ENCODE measurements at places on chromosomes 6 and 20. TPM values are rescaled to one million over a fixed set of nuclear protein-coding genes. Genes with fewer than 3 reads are reported as not detected.

The HLA-DRA gene
- total RNA-seq, result 20.1 TPM

The COL11A2 gene
- 2.3 TPM for total RNA-seq

The PRRC2A gene
- 48.8 TPM for total RNA-seq

The VWA7 gene
- 6.3 TPM for total RNA-seq

The TFAP2A gene
- not detected for total RNA-seq

The LY6G6F gene
- total RNA-seq, result not detected

The SLC22A16 gene
- total RNA-seq, result not detected

The CAP2 gene
- 5.7 TPM for total RNA-seq

- H3K27me3 ChIP-seq, result no peaks in the 10 kb centered on the region
- H3K4me3 ChIP-seq, result no peak overlapping the region
- H3K27ac ChIP-seq, result no peak overlapping the region
- peaks cover 13% of the 10 kb centered on the region for H3K4me1 ChIP-seq
- DNase-seq, result no peak
These were observed 197.3 kb downstream of the ZFAND3 start for GRCh38 chr6:38016824-38017223.

GRCh38 chr20:19120569-19120968, 91.9 kb upstream of the SLC24A3 start:
- H3K27ac ChIP-seq, result no peak overlapping the region
- no peak for DNase-seq
- H3K36me3 ChIP-seq, result no peaks in the 10 kb centered on the region
- H3K4me1 ChIP-seq, result no peaks in the 10 kb centered on the region
- H3K4me3 ChIP-seq, result no peak overlapping the region
- H3K27me3 ChIP-seq, result no peaks in the 10 kb centered on the region

GRCh38 chr6:134707342-134708031, 242.4 kb downstream of the ALDH8A1 start:
- DNase-seq, result peak; percentile 83
- H3K27me3 ChIP-seq, result no peaks in the 10 kb centered on the region
- H3K36me3 ChIP-seq, result no peaks in the 10 kb centered on the region
- no peak overlapping the region for H3K27ac ChIP-seq
- H3K4me1 ChIP-seq, result peaks cover 20% of the 10 kb centered on the region

- DNase-seq, result no peak
- no peaks in the 10 kb centered on the region for H3K4me1 ChIP-seq
- no peaks in the 10 kb centered on the region for H3K36me3 ChIP-seq
- H3K27me3 ChIP-seq, result no peaks in the 10 kb centered on the region
These were observed 278.4 kb downstream of the CDH26 start for GRCh38 chr20:60236613-60237012.

DNA sequence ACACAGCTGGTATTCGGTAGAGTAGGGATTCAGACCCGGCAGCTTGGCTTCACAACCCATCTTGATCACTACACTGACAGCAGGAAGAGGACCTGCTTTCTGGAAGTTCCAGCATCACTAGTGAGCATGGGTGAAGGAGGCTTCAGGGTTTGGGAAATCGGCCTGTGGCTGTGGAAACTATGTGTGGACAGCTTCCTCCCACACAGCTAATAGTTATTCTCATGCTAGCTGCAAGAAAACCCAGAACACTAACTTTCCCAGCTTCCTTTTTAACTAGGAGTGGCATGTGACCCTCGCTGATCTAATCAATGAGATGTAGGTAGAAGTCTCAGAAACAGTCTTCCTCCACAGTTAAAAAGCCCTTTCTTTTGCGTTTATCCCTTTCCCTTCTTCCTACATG, 36.3 kb upstream of the SIRPA start:
- no peaks in the 10 kb centered on the region for H3K27me3 ChIP-seq
- no peak overlapping the region for H3K27ac ChIP-seq
- H3K4me1 ChIP-seq, result no peaks in the 10 kb centered on the region
- H3K36me3 ChIP-seq, result no peaks in the 10 kb centered on the region
- no peak for DNase-seq

DNA sequence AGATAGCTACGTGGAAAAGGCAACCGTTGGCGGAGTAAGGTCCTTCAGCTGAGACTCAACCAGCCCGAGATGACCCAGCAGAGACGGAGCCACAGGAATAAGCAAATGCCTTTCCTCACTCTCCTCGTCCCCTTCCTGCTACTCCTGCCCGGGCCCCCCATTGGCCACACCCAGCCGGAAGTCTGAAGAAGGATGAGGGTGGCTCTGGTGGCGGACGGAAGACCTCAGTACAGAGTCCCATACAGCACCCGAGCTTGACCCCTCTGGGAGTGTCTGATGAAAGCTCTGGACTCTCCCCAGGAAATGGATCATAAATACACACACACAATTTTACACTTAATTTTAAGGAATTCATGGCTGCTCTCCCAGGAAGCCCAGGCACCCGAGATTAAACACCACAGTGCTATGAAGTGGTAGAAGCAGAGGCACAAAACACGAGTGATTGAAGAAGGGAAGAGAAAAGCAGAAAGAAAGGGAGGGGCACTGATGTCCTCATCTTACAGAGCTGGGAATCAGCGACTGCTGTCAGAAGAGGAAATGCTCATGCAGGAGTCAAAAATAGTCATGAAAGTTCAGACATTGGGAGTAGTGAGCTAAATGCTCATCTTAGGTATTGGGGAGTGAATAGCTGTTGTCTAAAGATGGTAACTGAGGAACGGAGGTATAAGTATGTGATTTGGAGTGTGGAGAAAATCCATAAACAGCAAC, 125.6 kb downstream of the BANF2 start:
- no peaks in the 10 kb centered on the region for H3K27me3 ChIP-seq
- no peak for DNase-seq
- no peak overlapping the region for H3K4me3 ChIP-seq
- no peak overlapping the region for H3K27ac ChIP-seq
- no peaks in the 10 kb centered on the region for H3K36me3 ChIP-seq
- H3K4me1 ChIP-seq, result peaks cover 24% of the 10 kb centered on the region

DNA sequence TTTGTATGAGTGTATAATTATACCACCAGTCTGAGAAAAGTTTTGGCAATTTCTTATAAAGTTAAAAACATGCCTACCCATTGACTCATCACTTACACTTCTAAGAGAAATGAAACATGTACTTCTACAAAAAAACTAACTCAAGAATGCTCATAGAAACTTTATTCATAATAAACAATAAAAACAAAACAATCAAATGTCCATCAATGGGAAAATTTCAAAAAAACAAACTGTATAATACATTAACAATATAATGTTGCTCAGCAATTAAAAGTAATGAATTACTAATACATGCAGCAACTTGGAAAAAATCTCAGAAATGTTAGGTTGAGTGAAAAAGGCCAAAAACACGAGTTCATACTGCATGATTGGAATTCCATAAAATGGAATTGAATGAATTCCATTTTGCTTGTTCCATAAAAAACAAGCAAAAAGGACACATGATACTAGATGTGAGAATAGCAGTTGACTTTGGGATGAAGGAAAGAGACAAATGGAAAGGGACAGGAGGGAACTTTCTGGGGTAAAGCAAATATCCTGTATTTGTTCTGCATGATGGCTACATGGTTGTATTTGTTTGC, 726.6 kb downstream of the RFPL4B start:
- H3K27ac ChIP-seq, result no peak overlapping the region
- H3K27me3 ChIP-seq, result no peaks in the 10 kb centered on the region
- no peaks in the 10 kb centered on the region for H3K36me3 ChIP-seq
- H3K4me1 ChIP-seq, result no peaks in the 10 kb centered on the region

DNA sequence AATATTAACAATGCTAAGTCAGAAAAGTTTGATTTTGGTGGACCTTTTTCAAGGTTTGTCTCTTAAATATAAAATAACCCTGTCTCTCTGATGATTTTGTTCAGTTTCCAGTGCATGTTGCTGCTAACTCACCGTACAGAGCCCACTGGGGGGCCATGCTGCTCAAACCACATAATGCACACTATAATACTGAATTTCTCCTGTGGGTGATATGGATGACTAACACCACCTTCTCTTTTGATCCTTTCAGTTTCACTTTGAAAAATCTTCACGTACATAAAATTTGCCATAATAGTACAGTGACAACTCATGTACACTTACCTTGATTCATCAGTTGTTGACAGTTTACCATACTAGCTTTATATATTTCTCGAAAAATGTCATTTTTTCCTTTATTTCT, 506.6 kb upstream of the MAN1A1 start:
- no peaks in the 10 kb centered on the region for H3K36me3 ChIP-seq
- no peak overlapping the region for H3K27ac ChIP-seq
- H3K27me3 ChIP-seq, result no peaks in the 10 kb centered on the region
- H3K4me3 ChIP-seq, result no peak overlapping the region
- no peaks in the 10 kb centered on the region for H3K4me1 ChIP-seq

DNA sequence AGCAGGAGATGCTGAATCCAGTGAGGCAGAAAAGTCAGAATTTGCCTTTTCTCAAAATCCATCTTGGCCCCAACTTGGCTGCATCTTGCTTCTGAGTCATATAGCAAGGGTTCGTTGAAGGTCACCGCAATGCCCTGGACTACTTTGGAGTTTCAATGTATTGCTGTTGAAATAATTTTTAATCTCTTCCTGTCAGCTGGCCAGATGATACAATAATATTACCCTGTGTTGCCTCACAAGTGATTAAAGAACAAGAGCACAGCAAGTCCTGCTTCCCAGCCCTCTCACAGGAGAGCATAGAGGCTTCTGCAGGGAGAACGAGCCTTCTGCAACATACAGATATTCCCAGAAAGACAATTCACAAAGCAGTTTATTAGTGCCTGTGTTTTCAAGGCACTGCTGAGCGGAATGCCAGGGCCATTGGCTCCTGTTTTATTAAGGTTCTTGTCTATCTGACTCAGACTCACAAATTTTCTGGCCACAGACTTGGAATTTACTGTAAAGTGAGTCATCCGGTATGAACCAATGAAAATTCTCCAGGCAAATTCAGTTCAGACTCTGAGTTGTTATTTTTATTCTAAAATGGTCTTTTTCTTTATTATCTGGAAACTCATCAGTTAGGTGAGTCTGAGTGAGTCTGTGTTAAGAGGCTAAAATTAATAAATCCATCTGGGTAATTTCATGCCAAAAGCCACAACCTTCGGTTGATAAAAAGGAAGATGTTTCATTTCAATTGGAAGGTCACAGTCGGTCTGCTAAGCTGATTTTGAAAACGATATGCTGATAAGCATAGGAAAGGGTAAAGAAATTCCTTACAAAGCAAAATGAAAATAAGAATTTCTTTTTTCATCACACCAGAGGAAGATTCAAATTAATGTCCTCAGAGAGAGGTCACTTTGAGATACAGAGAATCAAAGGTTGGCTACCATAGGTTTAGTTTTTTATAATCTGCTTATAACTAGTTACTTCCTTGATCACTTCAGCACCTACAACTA, 289.4 kb upstream of the STXBP5 start:
- no peaks in the 10 kb centered on the region for H3K36me3 ChIP-seq
- no peak overlapping the region for H3K4me3 ChIP-seq
- H3K27me3 ChIP-seq, result no peaks in the 10 kb centered on the region
- H3K4me1 ChIP-seq, result no peaks in the 10 kb centered on the region
- H3K27ac ChIP-seq, result peak overlapping the region; percentile 48
- DNase-seq, result peak; percentile 18

- H3K27ac ChIP-seq, result peak overlapping the region; percentile 22
- H3K36me3 ChIP-seq, result no peaks in the 10 kb centered on the region
- peak; percentile 16 for DNase-seq
- no peaks in the 10 kb centered on the region for H3K27me3 ChIP-seq
These were observed 68.6 kb downstream of the CDK19 start for GRCh38 chr6:110746680-110747079.

GRCh38 chr6:143449714-143450452, 612 bp downstream of the ADAT2 start:
- H3K27me3 ChIP-seq, result no peaks in the 10 kb centered on the region
- peaks cover 22% of the 10 kb centered on the region for H3K4me1 ChIP-seq
- H3K27ac ChIP-seq, result peak overlapping the region; percentile 81
- H3K4me3 ChIP-seq, result peak overlapping the region; percentile 38
- H3K36me3 ChIP-seq, result no peaks in the 10 kb centered on the region

GRCh38 chr6:30260036-30260504, 46.9 kb upstream of the TRIM26 start:
- peak overlapping the region; percentile 68 for H3K27ac ChIP-seq
- H3K4me3 ChIP-seq, result peak overlapping the region; percentile 69
- H3K4me1 ChIP-seq, result peaks cover 11% of the 10 kb centered on the region
- no peaks in the 10 kb centered on the region for H3K27me3 ChIP-seq
- peak; percentile 20 for DNase-seq
- H3K36me3 ChIP-seq, result no peaks in the 10 kb centered on the region

DNA sequence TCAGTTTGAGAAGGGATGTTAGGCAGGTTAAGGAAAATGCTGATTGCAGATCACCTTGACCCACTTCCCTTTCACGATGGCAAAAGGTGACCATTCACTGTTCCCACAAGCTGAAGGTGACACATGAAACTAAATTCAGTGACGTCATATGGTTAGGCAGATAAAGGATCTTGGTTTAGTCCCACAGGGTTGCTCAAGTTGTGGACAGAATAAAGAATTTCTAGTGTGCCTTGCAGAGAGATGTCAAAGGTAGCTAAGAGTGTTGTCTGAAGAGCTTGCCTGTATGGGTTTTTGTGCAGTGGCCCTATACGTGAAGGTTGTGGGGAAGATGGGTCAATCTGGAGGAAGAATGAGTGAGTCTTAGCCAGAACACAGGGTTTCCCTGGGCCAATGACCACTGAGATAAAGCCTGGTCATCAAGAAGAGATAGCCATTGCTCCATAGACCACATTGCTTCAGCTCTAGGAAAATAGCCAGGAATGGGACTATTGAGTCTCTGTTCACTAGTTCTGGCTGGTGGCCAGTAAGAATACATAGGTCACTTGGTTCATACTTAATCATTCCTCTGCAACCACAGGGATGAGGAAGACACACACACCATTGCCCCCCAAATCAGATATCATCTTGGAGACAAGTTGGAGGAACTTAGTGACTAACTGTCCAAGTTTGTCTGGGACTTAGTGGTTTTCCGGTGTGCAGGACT, 148.5 kb upstream of the ATXN1 start:
- no peak overlapping the region for H3K27ac ChIP-seq
- peaks cover 11% of the 10 kb centered on the region for H3K4me1 ChIP-seq
- H3K36me3 ChIP-seq, result no peaks in the 10 kb centered on the region
- H3K4me3 ChIP-seq, result no peak overlapping the region
- no peak for DNase-seq

DNA sequence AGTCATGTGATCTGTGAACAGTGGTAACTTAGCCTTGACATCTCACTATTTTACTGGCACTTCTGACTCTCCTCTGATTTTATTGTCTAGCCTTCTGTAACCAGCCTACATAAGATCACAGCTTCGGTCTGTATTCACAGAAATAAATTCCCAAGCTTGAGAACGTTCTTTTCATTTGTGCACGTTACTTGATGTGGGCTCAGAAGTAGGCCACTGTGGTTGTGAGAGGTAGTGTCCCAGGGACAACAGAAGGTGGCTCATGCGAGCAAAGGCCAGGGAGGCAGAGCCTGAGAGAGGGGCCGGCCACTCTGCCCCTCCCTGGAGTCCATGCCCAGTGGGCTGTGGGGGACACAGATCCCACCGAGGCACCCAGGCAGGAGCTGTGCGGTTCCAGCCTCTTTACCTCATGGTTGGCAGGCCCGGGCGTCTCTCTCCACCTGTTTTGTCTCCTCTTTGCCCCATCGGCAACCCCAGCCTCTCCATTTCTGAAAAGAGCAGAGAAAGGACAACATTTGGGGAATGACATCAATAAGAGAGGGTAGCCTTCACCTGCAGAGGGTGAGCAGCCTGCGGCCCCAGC, 207.5 kb upstream of the CST7 start:
- no peak overlapping the region for H3K4me3 ChIP-seq
- no peaks in the 10 kb centered on the region for H3K36me3 ChIP-seq
- no peaks in the 10 kb centered on the region for H3K27me3 ChIP-seq
- peaks cover 8% of the 10 kb centered on the region for H3K4me1 ChIP-seq
- no peak overlapping the region for H3K27ac ChIP-seq
- no peak for DNase-seq

Data from body of pancreas (tissue), 4 donors.